ENCODE measurements at places on chromosomes 4 and X. TPM values are rescaled to one million over a fixed set of nuclear protein-coding genes. Genes with fewer than 3 reads are reported as not detected.

GRCh38 chrX:2697741-2698299 lies 6.7 kb downstream of the CD99 start:
- DNase-seq: no peak

GRCh38 chr4:163556177-163556576 lies 61.7 kb downstream of the TMA16 start:
- no peak for DNase-seq

The NEUROG2 gene
- polyA plus RNA-seq: not detected

DNA sequence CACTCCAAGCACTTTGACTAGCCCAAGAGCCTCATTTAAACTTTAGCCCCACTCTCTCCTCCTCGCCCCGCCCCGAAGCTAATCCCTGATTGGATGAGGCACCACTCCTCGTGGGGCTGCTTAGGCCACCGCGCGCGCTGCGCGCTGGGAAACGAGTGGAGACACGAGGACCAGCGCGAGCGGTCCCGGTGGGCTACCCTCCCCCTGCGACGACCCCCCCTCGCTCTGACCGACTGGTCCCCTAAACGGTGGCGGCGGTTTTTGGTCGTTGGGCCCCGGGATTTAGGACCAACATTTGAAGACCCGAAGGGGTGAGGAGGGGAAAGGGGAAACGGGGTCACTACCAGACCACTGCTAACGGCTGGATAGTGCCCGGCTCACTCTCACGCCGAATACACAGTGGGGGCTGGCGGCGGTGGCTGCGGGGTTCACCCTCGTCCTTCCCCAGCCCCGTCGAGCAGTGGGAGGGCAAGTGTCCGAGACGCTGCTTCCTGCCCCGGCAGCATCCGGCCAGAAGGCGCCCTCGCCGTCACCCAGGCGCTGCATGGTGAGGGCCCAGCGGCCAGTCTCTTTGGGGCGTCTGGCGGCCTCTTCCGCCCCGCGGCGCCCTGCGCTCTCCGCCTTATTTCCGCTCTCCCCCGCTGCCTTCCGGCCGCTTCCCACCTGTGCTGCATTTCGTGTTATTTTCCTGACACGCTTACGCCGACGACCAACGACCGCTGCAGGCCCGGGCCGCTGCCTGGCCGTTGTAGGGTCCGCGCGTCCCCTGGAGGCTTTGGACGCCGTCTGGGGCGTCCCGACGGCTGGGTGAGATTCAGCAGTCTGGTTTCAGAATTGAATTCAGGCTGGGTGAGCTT lies at the start of gene RBM46:
Gene RBM46, plus strand, starts transcription at position 147 of the 857 bp plus-strand sequence. CDS start 15,481 bp downstream, outside the sequence.
- no peak for DNase-seq

- DNase-seq: no peak
These were observed 173.8 kb upstream of the RAI2 start for GRCh38 chrX:18034945-18035344.

Data from stomach (tissue), 19 donors.